NCI-H82 (cell line): ENCODE measurements at places on chromosomes 12 and 14.

DNA sequence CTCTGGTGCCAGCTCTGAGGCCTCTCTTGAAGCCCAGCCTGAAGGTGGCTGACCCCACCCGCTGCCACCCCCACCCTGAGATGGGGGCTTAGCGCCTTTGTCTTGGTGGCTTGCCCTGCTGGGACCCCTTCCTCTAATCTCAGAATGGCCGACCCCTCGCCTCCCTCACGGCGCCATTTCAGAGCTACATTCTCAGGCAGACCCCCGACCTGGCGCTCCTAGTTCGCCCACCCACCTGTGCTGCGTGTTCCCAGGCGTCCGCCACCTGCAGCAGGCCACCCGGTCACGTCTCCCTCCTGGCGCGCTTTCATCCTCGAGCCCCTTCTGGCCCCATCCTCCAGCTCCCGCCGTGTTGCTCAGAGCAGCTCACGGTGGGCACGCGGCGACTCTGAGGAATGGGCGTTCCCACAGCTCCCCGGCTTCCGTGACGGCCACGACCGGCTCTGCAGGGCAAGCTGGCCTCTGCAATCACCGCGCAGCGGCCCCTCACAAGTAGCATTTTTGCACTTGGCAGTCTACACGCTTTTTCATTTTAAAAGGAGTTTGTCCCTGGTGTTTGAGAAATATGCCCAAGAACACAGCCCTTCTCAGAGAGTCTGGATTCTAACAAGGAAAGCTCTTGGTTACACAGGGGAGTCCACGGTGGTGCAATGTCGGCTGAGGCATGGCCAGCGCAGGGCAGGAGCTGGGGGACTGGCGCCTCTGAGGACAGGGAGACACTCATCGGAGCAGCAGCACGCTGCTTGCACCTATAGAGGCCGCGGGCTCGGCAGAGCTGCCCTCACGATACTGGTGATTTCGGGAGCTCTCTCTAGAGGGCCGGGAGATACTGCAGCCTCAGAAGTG is 105.7 kb upstream of the C14orf180 start:
- DNase-seq = no peak

DNA sequence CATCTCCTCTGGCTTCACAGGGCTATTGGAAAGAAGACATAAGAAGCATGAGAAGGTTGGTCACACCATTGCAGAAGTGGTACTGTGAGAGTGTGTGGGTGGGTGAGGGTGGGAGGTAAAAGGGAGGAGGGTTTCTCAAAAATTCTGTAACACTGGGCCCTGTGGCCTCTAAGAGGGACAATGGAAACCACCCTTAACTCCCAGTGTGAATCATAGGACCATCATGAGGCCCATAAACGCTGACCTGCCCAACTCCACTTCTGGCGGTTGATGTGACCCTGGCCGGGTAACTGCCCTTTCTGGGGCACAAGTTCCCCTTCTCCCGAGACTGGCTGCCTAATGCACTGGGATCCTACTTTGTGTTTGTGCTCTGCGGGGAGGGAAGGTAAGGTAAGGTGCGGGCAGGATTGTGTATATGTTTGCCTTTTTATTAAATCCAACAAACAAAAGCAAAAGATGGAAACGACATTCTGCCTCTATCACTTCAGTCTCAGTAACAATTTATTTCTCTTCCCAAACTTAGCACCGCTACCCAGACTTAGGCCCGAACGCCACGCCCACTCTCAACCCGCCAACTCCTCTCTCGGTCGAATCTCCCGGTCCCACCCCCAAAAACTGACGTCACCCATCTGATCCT is 551 bp downstream of the METTL1 start:
- DNase-seq = peak; percentile 97

DNA sequence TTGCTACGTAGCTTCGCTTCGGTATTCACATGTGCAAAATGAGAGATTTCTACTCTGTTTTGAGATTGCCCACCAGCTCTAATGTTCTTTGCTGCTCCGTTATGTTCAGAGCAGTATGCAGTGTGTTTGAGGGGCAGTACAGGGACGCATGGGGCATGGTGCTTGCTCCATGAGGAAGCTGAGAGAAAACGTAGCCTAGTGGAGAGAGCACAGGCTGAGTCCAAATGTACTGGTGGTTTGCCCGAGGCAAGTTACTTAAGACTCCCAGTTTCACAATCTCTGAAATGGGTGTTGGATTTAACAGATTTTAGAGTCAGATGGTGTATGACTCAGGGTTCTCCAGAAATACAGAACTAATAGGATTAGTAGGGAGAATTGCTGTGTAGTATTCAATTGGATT is 310.5 kb downstream of the ETNK1 start:
- DNase-seq = peak; percentile 45

- peak; percentile 76 for DNase-seq
Observed at GRCh38 chr14:80213602-80214001, 2.3 kb upstream of the DIO2 start.

GRCh38 chr12:103880299-103881142 is 39.5 kb upstream of the NT5DC3 start:
- no peak for DNase-seq
